Activated T-cell treated with anti-CD3 and anti-CD28 coated beads, Interleukin-2, amount 50 U/mL, for 72 hours (primary cell): ENCODE measurements at places on chromosomes 11 and 22. TPM values are rescaled to one million over a fixed set of nuclear protein-coding genes. Genes with fewer than 3 reads are reported as not detected.

Gene LIF
- 67.9 TPM for total RNA-seq

Gene NXPE1
- not detected for total RNA-seq

Gene MYO18B
- total RNA-seq, result 2.4 TPM

Gene RCN1
- total RNA-seq, result 35.9 TPM

Gene ARHGAP8
- 2.8 TPM for total RNA-seq

Gene RFPL2
- total RNA-seq, result 0.50 TPM

Gene MUC5B
- total RNA-seq, result not detected

Gene TREH
- not detected for total RNA-seq

Gene RFPL3
- total RNA-seq, result not detected

Gene SLC1A2
- total RNA-seq, result not detected

Gene CHKB
- total RNA-seq, result 95.6 TPM

Gene SELENOH
- total RNA-seq, result 162 TPM

Gene NRGN
- 4.2 TPM for total RNA-seq

Gene KIAA1671
- total RNA-seq, result 10.8 TPM

Gene TMEM25
- total RNA-seq, result 18.6 TPM

Gene SMIM35
- 0.67 TPM for total RNA-seq

Gene VSIG10L2
- total RNA-seq, result not detected

Gene KCNJ11
- total RNA-seq, result 0.29 TPM

Gene LDLRAD3
- total RNA-seq, result not detected

Gene PSMD13
- total RNA-seq, result 133 TPM

Gene SPI1
- 0.35 TPM for total RNA-seq

Gene TSSK2
- not detected for total RNA-seq

Gene TMEM121B
- 0.07 TPM for total RNA-seq

Gene GRIA4
- total RNA-seq, result not detected

Gene SEC14L2
- total RNA-seq, result 19.0 TPM

Gene FADS2
- total RNA-seq, result 70.4 TPM

Gene SCN2B
- total RNA-seq, result not detected

Gene C11orf87
- not detected for total RNA-seq

Gene TRIM51
- total RNA-seq, result not detected

Gene OR8G5
- not detected for total RNA-seq

Gene ANO3
- not detected for total RNA-seq

Gene OR5AP2
- total RNA-seq, result not detected

Gene TESMIN
- 10.6 TPM for total RNA-seq

Gene RAB38
- total RNA-seq, result 6.3 TPM

Gene MUC2
- not detected for total RNA-seq

Gene KREMEN1
- total RNA-seq, result 0.53 TPM

Gene GLB1L2
- 2.4 TPM for total RNA-seq

Gene POU2AF2
- total RNA-seq, result not detected

Gene DRD4
- total RNA-seq, result 1.7 TPM

Gene TUB
- 0.32 TPM for total RNA-seq

Gene CHST1
- 0.10 TPM for total RNA-seq

Gene C11orf42
- total RNA-seq, result not detected

Gene OR2AG1
- total RNA-seq, result not detected

Gene C1QTNF6
- total RNA-seq, result 22.7 TPM

Gene OR8A1
- total RNA-seq, result not detected

Gene ADAMTS15
- total RNA-seq, result 0.05 TPM
